ENCODE measurements at places on chromosomes 3 and 15.

DNA sequence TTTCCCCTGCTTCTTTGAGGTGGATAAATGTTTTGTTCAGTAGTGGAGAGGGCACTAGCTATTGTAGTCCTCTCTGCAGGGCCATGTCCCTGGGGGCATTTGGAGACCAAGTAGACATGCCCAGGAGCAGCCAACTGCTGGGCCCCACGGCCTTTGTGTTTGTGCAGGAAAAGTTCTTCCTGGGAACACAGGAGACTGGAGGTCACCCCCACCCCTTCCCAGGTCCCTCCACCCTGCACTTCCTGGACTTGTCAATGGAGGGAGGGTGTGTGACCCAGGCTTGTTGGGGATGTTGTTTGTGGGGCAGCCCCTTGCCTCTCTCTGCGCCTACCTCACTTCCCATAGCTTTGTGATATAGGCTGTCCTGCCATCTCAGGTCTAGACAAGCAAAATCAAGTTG is 317.0 kb upstream of the LRRFIP2 start:
- no peak for DNase-seq

- no peak for DNase-seq
Measured at GRCh38 chr3:5022966-5023776, 43.9 kb downstream of the BHLHE40 start.

GRCh38 chr3:100099621-100100020 is 14.7 kb downstream of the FILIP1L start:
- no peak for DNase-seq

DNA sequence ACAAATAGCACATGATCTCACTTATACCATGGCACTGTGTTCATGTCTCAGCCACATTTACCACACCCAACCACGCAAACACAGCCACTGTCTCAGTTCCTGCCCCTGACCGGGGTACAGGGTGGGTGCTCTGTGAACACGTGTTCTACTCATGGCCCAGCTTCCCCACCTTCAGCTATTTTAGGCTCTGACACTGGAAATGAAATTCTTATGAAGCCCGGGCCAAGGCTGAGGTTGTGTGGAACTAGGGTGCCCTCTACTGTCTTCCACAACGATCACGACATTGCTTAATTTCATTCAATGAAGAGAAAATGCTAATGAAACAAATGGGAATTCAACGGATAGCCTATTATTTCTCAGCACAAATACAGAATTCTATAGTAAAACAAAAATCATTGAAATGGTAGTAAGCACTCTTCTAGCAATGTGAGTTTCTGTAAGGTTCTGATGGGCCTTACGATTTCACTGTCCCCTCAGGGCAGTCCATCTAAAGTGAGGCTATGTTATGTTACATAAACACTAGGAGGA is 2.1 kb upstream of the GABRA5 start:
- peak; percentile 55 for DNase-seq

- DNase-seq = no peak
Measured at GRCh38 chr15:82535566-82536408, 4.5 kb downstream of the RPS17 start.

DNA sequence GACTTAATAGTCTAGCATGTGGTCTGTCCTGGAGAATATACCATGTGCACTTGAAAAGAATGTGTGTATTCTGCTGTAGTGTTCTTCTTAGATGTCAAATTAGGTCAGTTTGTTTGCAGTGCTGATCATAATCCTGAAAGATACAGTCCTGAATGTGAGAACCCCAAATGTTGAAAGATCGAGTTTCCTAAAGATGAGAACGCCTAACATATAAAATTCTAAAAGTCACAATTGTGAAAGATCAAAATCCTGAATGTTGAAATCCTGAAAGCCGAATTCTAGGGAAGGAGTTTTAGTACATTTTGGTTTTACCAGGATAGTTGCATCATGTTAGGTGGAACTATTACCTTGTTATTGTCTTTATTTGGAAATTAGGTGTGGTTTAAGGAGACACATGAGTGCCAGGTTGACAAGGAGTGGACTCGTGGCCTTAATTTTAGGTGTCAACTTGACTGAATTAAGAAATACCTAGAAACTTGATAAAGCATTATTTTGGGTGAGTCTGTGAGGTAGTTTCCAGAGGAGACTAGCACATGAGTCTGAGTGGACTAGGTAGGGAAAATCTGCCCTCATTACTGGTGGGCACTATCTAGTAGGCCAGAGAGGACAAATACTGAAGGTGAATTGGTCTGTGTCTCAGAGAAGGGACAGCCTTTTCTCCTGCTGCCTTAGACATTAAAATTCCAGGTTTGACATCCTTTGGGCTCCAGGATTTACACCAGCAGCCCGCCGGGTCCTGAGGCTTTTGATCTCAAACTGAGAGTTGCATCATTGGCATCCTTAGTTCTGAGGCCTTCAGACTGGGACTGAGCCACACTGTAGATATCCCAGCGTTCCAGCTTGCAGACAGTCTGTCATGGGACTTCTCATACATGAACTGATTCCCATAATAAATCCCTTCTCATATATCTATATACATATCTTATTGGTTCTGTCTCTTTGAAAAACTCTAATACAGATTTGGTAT is 77.1 kb downstream of the LRRC28 start:
- DNase-seq = no peak

DNA sequence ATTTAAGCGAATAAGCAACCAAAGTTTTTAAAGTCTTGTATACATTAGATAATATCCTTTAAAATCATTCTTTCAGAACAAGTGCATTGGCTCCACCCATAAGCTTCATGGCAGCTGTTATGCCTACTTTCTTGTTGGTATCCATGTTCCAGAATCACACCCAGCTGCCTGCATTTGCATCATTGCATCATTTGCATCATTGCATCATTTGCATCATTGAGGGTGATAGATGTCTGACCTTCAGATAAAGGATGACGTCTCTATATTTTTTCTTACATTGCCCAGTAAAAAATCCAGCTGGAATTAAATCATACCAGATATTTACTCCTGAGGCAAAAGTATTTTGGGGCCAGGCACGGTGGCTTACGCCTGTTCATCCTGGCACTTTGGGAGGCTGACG is 42.3 kb downstream of the SLC12A1 start:
- DNase-seq = no peak

- DNase-seq = no peak
Measured at GRCh38 chr15:95620934-95621579, 709.4 kb upstream of the NR2F2 start.

- DNase-seq = no peak
Measured at GRCh38 chr15:83404121-83404520, 43.0 kb upstream of the SH3GL3 start.

- DNase-seq = peak; percentile 47
Measured at GRCh38 chr15:74616366-74616939, 817 bp downstream of the CLK3 start.

GRCh38 chr3:194148383-194148782 is 12.4 kb downstream of the HES1 start:
- DNase-seq = no peak

DNA sequence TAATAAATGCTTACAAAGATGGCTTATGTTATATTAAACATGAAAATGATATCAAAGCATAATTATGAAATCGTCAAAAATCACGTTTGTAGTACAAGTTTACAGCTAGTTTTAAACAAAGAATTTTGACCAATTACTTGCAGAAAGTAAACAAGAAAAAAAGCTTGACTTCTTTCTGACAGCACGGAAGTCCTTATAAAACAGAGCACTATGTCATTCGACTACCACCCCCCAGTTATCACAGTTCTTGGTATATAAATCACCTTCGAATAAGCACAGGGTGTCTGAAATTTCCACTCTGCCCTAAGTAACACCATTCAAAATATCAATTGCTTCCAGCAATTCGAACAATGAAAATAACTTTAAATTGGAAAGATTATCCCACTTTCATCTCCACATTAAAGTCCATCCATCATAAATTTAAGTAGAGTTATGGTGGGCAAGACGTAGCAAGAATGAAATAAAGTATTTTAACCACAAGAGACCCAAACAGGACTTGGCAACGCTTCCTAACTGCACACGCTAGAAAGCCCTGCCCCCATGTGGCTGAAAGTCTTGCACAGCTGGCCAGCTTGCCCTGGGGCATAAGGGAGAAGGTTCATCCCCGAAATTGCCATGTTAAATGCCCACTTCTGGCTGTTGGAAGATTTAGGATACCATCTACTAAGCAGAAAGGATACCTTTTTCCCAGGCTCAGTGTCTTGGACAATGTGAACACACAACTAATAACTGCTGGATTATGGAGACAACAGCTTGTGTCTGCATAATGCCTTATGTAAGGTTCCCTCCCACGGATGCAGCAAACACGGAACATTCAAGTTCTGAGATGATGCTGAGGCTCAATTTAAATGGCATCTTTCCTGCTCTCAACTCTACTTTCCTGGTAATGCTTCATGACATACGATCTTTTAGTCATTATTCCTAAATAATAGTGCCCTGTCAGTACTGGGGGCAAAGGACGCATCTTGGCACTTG is 116.4 kb upstream of the TJP1 start:
- DNase-seq = no peak

DNA sequence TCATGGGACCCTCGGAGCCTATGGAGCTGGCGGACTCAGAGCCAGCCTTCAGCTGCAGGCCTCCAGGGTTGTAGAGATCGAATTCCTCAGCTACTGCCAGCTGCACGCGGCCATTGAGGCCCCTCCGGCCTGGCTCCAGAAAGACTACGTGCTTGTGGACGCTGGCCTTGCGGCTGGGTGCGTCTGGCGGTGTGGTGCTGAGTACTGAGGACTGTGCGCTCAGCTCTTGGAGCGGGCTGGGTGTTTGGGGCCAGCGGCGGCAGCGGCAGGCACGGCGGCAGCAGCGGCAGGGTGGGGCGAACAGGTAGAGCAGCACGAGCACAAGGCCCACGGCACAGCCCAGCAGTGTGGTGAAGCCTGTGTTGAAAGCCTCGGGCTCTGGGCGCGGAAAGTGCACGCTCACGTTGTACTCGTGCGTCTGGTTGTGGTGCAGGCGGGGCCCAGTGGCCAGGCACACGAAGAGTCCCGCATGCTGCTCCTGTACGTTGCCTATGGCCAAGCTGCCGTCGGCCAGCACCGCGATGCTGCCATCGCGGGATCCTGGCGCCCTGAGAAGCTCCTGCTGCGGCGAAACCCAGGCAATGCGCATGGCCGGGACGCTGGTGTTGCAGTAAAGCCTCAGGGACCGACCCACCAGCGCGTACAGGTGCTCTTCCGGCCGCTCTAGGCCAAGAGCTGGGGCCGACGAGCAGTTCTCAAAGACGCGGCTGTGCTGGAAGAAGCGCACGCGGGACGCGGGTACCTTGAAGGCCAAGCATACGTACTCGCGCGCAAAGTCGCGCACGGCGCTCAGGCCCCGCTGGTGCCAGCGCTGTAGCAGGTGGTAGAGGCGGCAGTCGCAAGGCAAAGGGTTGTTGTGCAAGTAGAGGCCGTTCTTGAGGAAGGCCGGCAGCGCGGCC is 1.3 kb downstream of the AMIGO3 start:
- no peak for DNase-seq

GRCh38 chr15:82852941-82853561 is 43.6 kb downstream of the WHAMM start:
- no peak for DNase-seq

DNA sequence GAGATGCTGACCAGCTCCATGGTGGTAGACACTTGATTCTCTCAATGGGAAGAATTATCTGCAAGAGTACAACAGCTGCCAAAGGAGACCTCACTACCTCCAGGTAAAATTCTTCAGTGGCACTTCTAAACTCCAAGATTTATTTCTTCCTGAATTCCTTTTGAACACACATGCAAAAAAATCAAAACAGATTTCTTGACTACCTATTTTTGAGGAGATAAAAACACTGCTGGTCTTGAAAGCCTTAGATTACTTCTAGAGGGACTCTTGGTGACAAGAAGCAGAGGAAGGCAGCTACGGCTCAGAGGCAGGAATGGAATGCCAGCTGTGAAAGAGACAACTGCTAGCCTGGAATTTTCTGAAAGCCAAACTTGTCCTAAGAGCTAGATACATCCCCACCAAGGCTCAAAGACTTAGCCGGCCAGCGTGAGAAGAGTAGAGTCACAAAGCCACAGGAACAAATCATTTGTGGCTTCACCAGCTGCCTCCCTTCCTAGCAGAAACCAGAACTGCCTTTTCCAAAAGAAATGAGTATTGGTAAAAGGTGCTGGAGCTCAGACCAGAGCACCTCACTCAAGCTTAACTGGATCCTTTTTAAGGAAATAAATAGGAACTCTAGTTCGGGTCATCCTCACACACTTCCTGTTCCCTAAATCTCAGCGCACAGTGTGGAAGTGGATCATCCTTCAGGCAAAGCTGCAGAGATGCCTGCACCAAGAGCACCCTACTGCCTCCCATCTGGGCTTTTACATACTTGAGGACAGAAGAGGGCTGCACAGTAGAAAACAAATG is 32.6 kb downstream of the CLK3 start:
- no peak for DNase-seq

- no peak for DNase-seq
Measured at GRCh38 chr3:37500518-37500917, 326.1 kb upstream of the LRRFIP2 start.

GRCh38 chr3:72559385-72559784 is 288.9 kb downstream of the SHQ1 start:
- no peak for DNase-seq

DNA sequence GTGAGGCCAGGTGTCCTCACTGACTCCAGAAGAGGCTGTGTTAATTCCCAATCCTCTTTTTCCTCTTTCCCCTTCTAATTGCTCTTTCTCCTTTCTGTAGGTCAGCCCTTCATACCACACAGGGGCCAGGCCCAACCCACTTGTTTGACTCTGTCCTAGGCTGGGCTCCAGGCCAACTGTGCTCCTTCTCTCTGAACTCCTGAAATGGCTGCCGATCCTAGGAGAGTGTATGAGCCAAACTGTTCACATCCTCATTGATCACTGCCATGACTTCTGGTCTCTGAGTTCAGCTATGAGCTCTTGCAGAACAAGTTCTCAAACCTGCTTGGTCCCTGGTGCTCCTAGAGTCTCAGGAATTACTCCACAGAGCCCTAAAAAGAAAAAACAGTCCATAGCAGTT is 145.1 kb downstream of the VGLL4 start:
- DNase-seq = no peak

- DNase-seq = no peak
Measured at GRCh38 chr3:59644479-59645402, 594.9 kb upstream of the CFAP20DC start.

DNA sequence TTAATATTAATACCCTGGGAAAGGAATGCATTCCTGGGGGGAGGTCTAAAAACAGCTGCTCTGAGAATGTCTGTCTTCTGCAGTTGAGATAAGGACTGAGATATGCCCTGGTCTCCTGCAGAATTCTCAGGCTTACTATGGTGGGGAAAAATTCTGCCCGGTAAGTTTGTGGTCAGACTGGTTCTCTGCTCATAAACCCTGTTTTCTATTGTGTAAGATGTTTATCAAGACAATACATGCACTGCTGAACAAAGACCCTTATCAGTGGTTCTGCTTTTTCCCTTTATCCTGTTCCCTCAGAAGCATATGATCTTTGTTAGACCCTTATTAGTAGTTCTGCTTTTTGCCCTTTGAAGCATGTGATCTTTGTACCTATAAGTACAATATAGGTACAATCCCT is 494.6 kb downstream of the CNTN6 start:
- no peak for DNase-seq

DNA sequence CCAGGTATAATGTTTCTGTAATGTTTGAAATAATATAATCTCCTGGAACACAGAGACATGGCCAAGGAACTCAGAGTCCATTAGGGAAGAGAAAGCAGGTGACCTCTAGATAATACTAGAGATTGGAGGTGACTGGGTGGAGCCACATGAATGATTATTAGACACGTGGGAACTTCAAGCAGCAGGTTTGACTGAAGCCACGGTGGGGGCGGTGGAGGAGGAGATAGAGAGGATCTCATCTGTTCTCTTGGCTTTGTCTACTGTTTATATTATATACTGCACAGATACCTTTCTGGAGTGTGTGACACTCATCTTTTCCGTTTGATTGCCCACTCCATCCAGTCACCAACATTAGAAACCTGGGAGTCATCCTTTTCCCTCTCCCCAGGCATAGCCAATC is 33.7 kb downstream of the KIF7 start:
- no peak for DNase-seq

GRCh38 chr3:71926262-71926600 is 141.3 kb upstream of the PROK2 start:
- no peak for DNase-seq

Data from glutamatergic neuron (in vitro differentiated cells).